Neural crest cell (in vitro differentiated cells): ENCODE measurements at places on chromosomes 4 and X. TPM values are rescaled to one million over a fixed set of nuclear protein-coding genes. Genes with fewer than 3 reads are reported as not detected.
A peak's percentile ranks its signal among the peaks of the same experiment; 100 is the strongest.

DNA sequence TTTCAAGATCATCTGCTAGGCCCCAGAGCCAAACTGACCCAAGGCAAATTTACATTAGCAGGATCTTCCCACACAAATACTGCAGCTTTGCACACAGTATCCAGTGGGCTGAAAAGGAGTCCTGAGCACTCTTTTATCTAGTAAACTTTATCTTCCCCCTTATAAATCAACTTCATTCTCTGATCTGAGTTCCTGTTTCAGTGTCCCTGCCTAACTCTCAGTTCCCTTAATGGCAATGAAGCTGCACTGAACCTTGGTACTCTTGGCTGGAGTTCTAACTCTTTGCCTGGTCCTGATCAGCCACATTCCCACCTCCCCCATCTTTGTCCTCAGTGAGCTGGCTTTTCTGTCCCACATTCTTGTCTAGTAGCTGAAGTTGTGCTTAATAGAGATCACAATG is 37.4 kb downstream of the EDA2R start:
- DNase-seq = no peak

DNA sequence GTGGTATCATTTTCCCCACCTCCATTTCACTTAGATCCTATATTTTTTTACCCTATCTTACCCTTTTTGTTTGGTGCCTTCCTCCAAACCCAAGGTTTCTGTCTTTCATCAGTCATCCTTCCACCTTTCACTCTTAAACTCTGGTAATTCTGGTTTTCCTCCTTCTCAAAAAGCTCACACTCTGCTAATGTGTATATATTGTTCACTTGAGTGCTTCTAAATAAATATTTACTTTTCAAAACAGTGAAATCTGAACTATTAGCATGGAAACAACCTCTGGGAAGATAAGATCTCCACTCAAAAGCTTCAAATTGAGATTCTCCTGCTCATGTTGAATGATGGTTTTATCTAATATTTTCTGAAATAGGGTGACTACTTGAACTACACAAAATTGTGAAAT is 21.5 kb downstream of the XIAP start:
- DNase-seq = no peak

DNA sequence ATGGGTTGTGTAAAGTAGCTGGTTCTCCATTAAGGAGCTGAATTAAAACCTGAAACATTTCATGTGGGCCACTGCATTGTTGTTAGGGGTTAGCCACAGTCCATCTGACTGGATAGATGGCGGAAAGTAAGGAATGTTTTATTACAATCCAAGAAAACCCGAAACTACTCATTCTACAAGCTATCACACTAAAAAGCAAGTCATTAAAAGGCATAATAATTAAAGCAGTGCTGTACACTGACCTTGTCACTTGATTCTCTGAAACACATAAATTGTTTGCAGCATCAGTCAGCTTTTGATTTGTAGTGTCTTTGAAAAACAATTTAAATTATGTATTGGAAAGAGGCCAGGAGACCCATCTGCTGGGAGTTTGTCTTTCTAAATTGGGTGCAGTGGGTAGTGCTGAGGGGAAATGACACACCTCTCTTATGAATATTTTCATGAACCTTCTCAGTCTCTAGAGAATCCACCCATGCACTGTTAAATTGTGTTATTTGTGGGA is 75.7 kb upstream of the ANK2 start:
- no peak for DNase-seq

DNA sequence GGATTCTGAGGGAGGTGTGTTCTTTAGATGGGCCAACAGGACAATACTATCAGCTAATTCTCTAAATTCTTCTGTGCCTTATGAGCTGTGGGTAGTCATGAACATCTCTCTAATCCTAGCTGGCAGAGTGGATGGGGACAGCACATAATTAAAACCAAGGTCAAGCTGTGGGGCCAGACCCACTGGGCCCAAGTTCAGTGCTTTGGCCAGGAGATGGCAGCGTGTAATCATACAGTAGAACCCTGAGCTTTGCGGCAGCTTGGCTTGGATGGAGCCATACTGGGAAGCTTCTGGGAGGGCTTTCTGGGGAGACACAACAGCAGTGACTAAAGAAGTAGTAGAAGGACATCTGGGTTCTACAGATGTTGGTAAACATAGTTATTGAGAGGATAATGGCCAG is 140.3 kb upstream of the CXCL13 start:
- DNase-seq = no peak

DNA sequence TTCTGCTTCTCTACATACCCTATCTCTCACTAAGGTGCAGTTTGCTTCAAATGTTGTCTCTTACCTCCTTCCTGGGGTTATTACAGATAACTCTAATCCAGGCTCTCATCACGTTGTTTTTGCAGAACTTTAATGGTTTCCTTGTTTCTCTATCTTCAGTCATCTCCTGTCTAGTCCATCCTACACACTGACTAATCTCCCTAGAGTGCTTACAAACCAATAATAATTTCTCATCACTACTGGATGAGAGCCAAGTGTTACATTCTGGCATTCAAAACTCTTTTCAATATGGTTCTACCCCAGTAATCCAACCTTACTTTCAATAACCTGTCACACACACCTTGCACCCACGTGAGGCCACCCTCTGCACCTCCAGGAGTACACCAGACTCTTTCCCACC is 86.1 kb downstream of the SYNPO2 start:
- DNase-seq = no peak

GRCh38 chr4:2281575-2282343 is 19.9 kb upstream of the MXD4 start:
- no peak for DNase-seq

DNA sequence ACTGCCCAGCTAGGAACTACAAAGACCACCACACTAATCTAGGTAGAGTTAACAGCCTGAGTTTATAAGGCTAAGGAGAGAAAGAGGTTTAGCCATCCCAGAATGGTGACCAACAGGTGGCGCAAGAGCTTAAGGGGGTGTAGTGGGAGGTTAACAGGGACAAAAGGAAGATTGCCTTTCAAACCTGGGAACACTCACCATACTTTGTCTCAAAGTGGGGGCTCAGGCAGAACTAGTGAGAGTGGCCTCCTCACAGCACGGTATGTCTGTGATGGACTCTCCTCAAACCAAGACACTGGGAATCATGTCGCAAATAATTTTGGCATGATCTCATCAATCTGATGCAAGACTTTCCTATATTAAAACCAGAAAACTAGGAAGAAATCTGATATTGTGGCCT is 23.4 kb downstream of the CCNI start:
- peak; percentile 43 for DNase-seq

GRCh38 chrX:8189096-8189830 is 18.2 kb upstream of the VCX2 start:
- DNase-seq = no peak

DNA sequence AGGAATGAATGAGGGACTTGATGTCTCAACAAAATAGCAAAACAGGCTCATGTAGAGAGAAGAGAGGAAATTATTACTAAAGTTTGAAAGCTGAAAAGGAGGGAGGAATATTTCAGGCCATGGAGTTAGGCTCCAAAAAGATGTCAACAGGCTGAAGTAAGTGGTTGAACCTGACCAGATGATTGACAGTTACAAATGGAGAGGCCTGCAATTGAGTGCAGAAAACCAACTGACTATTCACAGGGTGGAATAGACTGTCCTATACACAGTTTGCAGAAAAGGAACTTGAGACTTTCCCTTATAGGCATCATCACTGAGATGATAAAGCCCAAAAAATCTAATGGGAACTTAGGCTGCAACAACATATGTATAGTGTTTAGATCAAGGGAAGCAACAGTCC is 233.3 kb downstream of the AR start:
- no peak for DNase-seq

- no peak for DNase-seq
Measured at GRCh38 chrX:113548308-113549015, 707.8 kb upstream of the AMOT start.

DNA sequence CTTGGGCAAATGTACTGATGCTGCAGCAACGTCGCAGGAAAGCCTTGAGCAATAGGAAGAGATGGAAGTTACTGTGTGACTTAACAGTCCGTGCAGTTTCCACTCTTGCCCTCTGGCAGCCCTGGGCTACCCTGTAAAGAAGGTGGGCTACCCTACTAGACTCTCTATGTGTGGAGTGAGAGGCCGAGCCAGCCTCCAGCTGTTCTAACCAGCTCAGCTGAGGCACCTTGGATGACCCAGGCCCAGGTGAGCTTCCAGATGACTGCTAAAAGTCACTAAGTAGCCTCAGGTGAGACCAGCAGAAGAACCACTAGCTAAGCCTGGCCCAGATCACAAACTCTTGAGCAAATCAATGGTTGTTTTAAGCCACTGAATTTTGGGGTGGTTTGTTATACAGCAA is 34.9 kb upstream of the PPP2R2C start:
- DNase-seq = no peak

- DNase-seq = no peak
Measured at GRCh38 chr4:83392562-83392961, 57.9 kb upstream of the HPSE start.

- no peak for DNase-seq
Measured at GRCh38 chrX:70479922-70480659, 35.5 kb downstream of the DLG3 start.

FAM47A gene
- total RNA-seq = not detected in 2 replicates

NUDT11 gene
- total RNA-seq = 39.8 and 41.3 TPM in 2 replicates

RAB39B gene
- total RNA-seq = 6.5 and 7.3 TPM in 2 replicates

IRAK1 gene
- 119 and 127 TPM in 2 replicates for total RNA-seq

ITIH6 gene
- 0.05 and 0.30 TPM in 2 replicates for total RNA-seq

CT45A2 gene
- not detected in 2 replicates for total RNA-seq

XAGE1A gene
- total RNA-seq = not detected in 2 replicates
